ENCODE measurements at places on chromosomes 16 and 17. TPM values are rescaled to one million over a fixed set of nuclear protein-coding genes. Genes with fewer than 3 reads are reported as not detected.

GRCh38 chr16:2955438-2955778 lies 8.7 kb upstream of the KREMEN2 start:
- no peaks in the 10 kb centered on the region for H3K36me3 ChIP-seq
- H3K4me3 ChIP-seq: no peak overlapping the region
- H3K27ac ChIP-seq: no peak overlapping the region
- H3K4me1 ChIP-seq: no peaks in the 10 kb centered on the region
- H3K27me3 ChIP-seq: no peaks in the 10 kb centered on the region
- DNase-seq: no peak

PRSS22 gene
- not detected for total RNA-seq

GEMIN4 gene
- total RNA-seq: 16.4 TPM

GRCh38 chr16:68539711-68540239 lies 684 bp downstream of the ZFP90 start:
- no peak overlapping the region for H3K27ac ChIP-seq
- DNase-seq: peak; percentile 19
- H3K4me1 ChIP-seq: no peaks in the 10 kb centered on the region
- peak overlapping the region; percentile 81 for H3K4me3 ChIP-seq

GRCh38 chr17:38888842-38889241 lies 19.0 kb downstream of the LASP1 start:
- H3K27ac ChIP-seq: no peak overlapping the region
- peaks cover 15% of the 10 kb centered on the region for H3K4me1 ChIP-seq
- H3K4me3 ChIP-seq: no peak overlapping the region
- no peaks in the 10 kb centered on the region for H3K27me3 ChIP-seq
- peaks cover 7% of the 10 kb centered on the region for H3K36me3 ChIP-seq

GRCh38 chr17:77033892-77034404 lies 106.8 kb upstream of the SEC14L1 start:
- no peaks in the 10 kb centered on the region for H3K36me3 ChIP-seq
- peaks cover 4% of the 10 kb centered on the region for H3K4me1 ChIP-seq
- no peaks in the 10 kb centered on the region for H3K27me3 ChIP-seq
- H3K4me3 ChIP-seq: no peak overlapping the region
- no peak for DNase-seq
- no peak overlapping the region for H3K27ac ChIP-seq

- no peak overlapping the region for H3K4me3 ChIP-seq
- H3K27me3 ChIP-seq: no peaks in the 10 kb centered on the region
- DNase-seq: no peak
- H3K27ac ChIP-seq: peak overlapping the region; percentile 57
- H3K36me3 ChIP-seq: peaks cover 24% of the 10 kb centered on the region
Observed at GRCh38 chr17:44038604-44039011, 23.8 kb upstream of the TMEM101 start.

GRCh38 chr16:56591377-56592060 lies 2.2 kb downstream of the MT3 start:
- H3K4me3 ChIP-seq: no peak overlapping the region
- DNase-seq: no peak
- peaks cover 78% of the 10 kb centered on the region for H3K27me3 ChIP-seq
- H3K4me1 ChIP-seq: no peaks in the 10 kb centered on the region

DNA sequence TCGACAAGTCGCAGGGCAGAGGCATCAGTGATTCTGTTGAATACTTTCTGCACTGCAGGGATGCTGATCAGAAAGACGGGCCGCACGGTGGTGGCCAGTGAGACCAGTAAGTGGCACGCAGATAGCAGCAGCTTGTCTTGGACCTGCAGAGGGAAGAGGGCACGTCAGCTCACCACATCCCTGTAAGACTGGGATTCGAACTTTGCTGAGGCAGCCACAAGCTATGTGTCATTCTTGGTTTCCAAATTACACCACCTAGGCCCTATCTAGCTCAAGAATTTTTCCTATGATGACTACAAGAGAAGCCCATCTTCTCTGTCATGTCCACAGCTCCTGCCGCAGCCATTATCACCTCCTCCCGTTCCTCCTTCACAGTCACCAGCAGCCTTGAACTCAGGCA lies 49.4 kb upstream of the GSG1L start:
- H3K27me3 ChIP-seq: no peaks in the 10 kb centered on the region
- no peak overlapping the region for H3K27ac ChIP-seq
- H3K4me1 ChIP-seq: no peaks in the 10 kb centered on the region
- H3K36me3 ChIP-seq: peaks cover 19% of the 10 kb centered on the region

- H3K27ac ChIP-seq: no peak overlapping the region
- no peak for DNase-seq
- no peaks in the 10 kb centered on the region for H3K27me3 ChIP-seq
- no peak overlapping the region for H3K4me3 ChIP-seq
- H3K4me1 ChIP-seq: peaks cover 7% of the 10 kb centered on the region
- H3K36me3 ChIP-seq: no peaks in the 10 kb centered on the region
Observed at GRCh38 chr17:29584452-29585079, 4.9 kb downstream of the GIT1 start.

KCNJ12 gene
- total RNA-seq: 13.4 TPM

DNA sequence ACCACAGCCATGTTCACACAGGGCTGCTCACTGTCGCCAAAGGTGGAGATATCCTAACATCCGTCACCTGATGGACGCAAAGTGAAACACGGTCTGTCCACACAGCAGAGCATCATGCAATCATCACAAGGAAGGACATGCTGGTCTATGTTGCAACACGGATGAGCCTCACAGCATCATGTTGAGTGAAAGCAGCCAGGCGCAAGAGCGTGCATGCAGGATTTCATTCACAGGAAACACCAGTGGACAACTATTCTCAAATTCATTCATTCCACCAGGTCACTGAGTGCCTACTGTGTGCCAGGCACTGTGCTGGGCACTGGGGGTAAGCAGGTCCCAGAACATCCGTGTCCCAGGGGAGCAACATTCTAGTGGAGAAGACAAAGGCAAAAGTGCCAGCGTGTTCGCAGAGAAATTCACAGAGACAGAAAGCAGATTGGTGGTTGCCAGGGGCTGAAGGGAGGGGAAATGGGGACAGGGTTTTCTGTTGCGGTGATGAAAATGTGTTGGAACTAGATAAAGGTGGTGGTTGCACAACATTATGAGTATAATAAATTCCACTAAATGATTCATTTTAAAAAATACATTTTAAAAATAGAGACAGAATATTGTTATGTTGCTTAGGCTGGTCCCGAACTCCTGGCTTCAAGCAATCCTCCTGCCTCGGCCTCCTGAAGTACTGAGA lies 22.7 kb upstream of the KCNJ12 start:
- H3K4me1 ChIP-seq: peaks cover 25% of the 10 kb centered on the region
- H3K36me3 ChIP-seq: no peaks in the 10 kb centered on the region
- peak; percentile 84 for DNase-seq
- H3K27ac ChIP-seq: no peak overlapping the region
- no peaks in the 10 kb centered on the region for H3K27me3 ChIP-seq
- no peak overlapping the region for H3K4me3 ChIP-seq

- no peaks in the 10 kb centered on the region for H3K27me3 ChIP-seq
- H3K36me3 ChIP-seq: no peaks in the 10 kb centered on the region
- no peak for DNase-seq
- H3K4me1 ChIP-seq: peaks cover 21% of the 10 kb centered on the region
Observed at GRCh38 chr16:27229891-27230470, 26.7 kb downstream of the KDM8 start.

DNA sequence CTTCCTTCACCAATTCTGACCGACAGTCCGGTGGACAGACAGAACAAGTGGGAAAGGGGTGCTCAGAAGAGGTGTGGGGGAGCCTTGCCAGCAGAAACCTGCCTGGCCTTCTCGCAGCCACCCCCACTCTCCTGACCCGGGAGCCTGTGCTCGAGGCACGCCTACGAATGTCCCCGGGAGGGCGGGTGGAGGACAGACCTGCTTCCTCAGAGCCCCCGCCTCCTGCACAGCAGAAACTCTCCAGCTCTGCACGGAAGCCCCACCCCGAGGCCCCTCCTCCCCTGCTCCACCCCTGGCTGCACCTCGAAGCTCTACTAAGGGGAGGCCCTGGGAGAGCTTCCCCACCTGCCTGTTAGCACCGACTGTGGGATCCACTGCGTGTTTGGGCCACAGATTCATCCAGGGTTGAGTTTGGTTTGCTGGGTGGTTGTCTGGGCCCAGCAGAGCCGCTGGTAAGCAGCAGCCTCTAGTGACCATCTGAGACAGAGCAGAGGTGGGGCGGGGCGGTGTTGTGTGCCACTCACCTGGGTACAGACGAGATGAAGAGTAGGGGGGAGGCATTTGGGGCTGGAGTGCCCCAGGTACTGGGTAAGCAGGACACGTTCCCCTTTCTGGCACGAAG lies 6.2 kb downstream of the TAF1C start:
- peaks cover 11% of the 10 kb centered on the region for H3K36me3 ChIP-seq
- no peak overlapping the region for H3K27ac ChIP-seq
- DNase-seq: no peak
- H3K4me3 ChIP-seq: no peak overlapping the region

RPL23 gene
- total RNA-seq: 2,692 TPM

SDR42E1 gene
- 0.04 TPM for total RNA-seq

DNA sequence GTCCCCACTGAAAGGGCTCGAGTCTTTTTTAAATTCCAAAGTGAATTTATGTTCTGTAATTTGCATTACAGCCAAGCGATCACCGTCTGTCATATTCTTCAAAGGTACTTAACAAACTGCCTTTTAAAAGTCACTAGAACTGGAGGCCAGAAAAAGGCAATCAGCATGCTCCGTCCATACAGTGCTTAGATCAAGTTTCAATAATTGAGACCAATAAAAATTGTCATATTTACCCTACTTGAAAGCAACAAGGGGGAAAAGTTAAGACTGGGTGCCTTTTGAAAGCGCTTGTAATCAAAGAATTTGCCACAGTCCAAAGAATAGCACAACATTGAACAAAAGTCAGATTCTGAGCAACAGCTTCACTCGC lies 9.0 kb upstream of the ZFHX3 start:
- H3K4me1 ChIP-seq: peaks cover 38% of the 10 kb centered on the region
- no peaks in the 10 kb centered on the region for H3K36me3 ChIP-seq
- no peak overlapping the region for H3K27ac ChIP-seq

EME1 gene
- total RNA-seq: 13.4 TPM

DNA sequence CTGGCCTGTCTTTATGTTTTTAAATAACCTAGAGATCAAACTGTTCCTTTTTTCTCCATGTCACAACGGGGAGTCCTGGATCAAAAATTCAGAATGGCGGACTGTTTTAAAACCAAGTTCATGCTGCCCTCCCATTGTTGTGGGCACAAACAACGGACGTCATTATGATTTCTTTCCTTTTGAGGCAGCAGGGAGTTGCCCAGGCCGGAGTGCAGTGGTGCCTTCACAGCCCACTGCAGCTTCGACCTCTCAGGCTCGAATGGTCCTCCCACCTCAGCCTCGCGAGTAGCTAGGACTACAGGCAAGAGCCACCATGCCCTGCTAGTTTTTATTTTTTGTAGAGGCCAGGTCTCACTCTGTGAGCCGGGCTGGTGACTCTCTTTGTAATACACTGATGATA lies 26.5 kb downstream of the NDE1 start:
- H3K27me3 ChIP-seq: no peaks in the 10 kb centered on the region
- no peak overlapping the region for H3K4me3 ChIP-seq
- no peak for DNase-seq
- H3K4me1 ChIP-seq: no peaks in the 10 kb centered on the region
- peaks cover 3% of the 10 kb centered on the region for H3K36me3 ChIP-seq

GRCh38 chr16:9134739-9135138 lies 43.3 kb downstream of the HAPSTR1 start:
- no peaks in the 10 kb centered on the region for H3K4me1 ChIP-seq
- DNase-seq: peak; percentile 63
- H3K4me3 ChIP-seq: no peak overlapping the region
- no peaks in the 10 kb centered on the region for H3K36me3 ChIP-seq
- no peak overlapping the region for H3K27ac ChIP-seq

DNA sequence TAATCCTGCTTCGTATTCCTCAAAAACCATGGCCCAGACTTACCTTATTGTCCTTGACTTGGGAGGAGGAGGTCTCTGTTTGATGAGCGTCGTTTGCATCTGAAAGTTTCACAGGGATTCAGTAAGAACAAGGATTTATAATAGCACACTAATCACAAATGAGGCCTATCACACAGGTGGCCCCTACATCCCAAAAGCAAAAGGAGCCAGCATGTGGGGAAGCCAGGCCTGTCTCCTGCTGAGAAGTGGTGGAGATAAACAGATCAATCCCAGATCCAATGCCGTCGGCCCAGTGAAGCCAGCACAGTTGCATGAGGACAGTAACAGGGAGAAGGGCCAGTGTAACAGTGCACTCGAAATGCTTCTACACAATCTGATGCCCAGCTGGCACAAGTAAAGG lies 13.3 kb upstream of the EVPL start:
- DNase-seq: no peak
- H3K27ac ChIP-seq: no peak overlapping the region
- H3K4me3 ChIP-seq: no peak overlapping the region
- H3K27me3 ChIP-seq: no peaks in the 10 kb centered on the region

DNA sequence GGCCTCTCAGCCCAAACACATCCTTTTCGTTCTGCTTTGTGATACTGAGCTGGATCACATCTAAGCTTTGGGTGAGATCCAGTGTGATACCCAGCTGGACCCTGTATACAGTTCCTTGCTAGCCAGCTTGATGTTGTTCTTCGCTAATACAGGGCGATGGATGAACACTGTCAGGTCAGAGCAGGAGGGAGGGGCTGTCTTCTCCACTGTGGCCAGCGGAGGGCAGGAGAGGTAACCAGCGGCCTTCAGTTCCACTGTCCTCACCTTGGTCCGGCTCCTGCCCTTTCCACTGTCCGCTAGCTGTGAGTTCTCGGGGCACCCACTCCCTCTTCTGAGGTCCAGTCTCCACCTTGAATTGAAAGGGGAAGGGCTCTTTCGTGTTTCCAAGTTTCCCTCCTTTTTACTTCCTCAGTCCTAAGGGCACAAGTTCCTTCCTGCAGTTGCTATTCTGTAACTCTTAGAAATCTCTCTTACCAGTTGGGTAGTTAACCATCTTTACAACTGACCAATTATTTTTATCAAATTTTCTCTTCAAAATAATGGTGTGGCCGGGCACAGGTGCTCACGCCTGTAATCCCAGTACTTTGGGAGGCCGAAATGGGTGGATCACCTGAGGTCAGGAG lies 3.0 kb upstream of the ZNF213 start:
- H3K27me3 ChIP-seq: no peaks in the 10 kb centered on the region
- DNase-seq: peak; percentile 62
- H3K27ac ChIP-seq: no peak overlapping the region
- H3K4me3 ChIP-seq: no peak overlapping the region

GRCh38 chr17:17567631-17568030 lies 23.9 kb downstream of the PEMT start:
- no peaks in the 10 kb centered on the region for H3K27me3 ChIP-seq
- H3K27ac ChIP-seq: peak overlapping the region; percentile 66
- H3K36me3 ChIP-seq: no peaks in the 10 kb centered on the region

SUPT4H1 gene
- 94.6 TPM for total RNA-seq

- no peak overlapping the region for H3K4me3 ChIP-seq
- no peak for DNase-seq
- H3K27me3 ChIP-seq: no peaks in the 10 kb centered on the region
- no peaks in the 10 kb centered on the region for H3K36me3 ChIP-seq
- H3K4me1 ChIP-seq: peaks cover 4% of the 10 kb centered on the region
- no peak overlapping the region for H3K27ac ChIP-seq
Observed at GRCh38 chr17:1512351-1512750, 4.1 kb downstream of the INPP5K start.

GRCh38 chr16:47644166-47644565 lies 183.0 kb downstream of the PHKB start:
- no peaks in the 10 kb centered on the region for H3K27me3 ChIP-seq
- no peak overlapping the region for H3K4me3 ChIP-seq
- H3K4me1 ChIP-seq: no peaks in the 10 kb centered on the region
- DNase-seq: peak; percentile 92
- H3K36me3 ChIP-seq: peaks cover 12% of the 10 kb centered on the region

GRCh38 chr17:68601565-68602288 lies 560 bp upstream of the FAM20A start:
- H3K4me1 ChIP-seq: peaks cover 3% of the 10 kb centered on the region
- no peaks in the 10 kb centered on the region for H3K27me3 ChIP-seq
- DNase-seq: no peak
